ENCODE measurements at places on chromosomes 7 and 10.

DNA sequence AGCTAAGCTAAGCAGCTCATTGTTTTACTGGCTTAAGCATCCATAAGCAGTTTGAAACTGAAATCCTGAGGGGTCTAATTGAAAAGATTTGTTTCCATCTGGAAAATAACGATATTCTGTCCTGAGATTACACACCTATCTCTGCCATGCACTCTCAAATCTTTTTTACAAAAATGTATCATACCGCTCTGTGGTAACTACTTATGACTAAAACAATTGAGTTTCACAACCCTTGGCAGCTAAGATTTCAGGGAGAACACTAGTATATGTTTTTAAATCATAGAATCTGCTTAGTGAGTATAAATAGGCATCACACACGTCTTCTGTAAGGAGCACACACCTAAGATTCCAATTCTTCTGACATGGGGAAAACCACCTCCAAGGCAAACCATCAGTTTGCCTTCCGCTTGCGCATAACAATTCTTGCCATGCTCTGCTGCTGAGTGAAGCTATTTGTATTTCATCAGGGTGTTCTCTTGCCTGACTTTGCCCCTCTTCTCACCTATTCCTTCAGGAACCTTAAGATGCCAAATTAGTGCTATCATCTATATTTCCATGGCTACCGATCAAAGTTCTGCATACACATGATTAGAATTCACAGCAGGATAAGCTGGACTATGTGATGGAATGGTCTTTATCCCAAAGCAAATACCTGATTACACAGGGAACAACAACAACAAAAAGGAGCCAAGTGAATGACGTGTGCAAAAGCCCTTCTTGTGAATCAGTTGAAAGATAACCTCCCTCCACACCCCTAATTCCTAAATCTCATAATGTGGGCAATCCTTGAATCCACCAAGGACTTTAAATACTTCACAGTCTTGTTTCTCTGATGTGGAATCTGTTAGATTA lies 40.9 kb downstream of the PRPF18 start:
- no peak for ATAC-seq

GRCh38 chr10:63940277-63940922 lies 419.2 kb downstream of the REEP3 start:
- ATAC-seq = no peak

DNA sequence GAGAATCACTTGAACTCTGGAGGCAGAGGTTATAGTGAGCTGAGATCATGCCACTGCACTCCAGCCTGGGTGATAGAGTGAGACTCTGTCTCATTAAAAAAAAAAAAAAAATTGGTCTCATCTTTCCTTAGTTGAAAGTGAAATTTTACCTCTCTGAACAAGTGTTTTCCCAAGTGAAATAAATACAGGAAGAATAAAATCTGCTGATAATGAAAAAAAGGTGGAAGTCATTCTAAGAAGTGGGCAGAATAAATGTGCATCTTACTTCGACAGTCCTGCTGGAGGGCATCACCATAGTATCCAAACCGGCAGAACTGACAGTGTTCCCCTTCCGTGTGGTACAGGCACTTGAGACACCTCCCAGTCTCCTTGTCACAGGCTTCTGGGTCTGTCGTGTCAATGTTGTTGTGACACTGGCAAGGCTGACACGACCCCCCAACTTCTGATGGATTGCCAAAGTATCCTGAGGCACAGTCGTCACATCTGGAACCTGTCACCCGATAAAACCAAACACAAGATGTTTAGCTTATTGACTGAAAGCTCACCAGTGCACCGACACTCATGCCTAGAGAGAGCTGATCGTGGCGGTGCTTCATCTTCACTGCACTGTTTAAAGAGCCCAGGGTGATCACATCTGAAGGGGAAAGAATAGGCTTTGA lies 49.6 kb downstream of the LAMB1 start:
- ATAC-seq = no peak

GRCh38 chr7:107977048-107977447 lies 25.9 kb downstream of the LAMB1 start:
- ATAC-seq = no peak

GRCh38 chr7:157087646-157088045 lies 51.1 kb upstream of the UBE3C start:
- ATAC-seq = no peak
